ENCODE measurements at places on chromosomes 1 and 21. TPM values are rescaled to one million over a fixed set of nuclear protein-coding genes. Genes with fewer than 3 reads are reported as not detected.
A peak's percentile ranks its signal among the peaks of the same experiment; 100 is the strongest.

- no peak for DNase-seq
Measured at GRCh38 chr1:81021134-81021533, 779.6 kb upstream of the ADGRL2 start.

AMY1B gene
- not detected for total RNA-seq

- peak; percentile 44 for DNase-seq
Measured at GRCh38 chr21:43193651-43194302, 25.0 kb downstream of the CRYAA start.

DNA sequence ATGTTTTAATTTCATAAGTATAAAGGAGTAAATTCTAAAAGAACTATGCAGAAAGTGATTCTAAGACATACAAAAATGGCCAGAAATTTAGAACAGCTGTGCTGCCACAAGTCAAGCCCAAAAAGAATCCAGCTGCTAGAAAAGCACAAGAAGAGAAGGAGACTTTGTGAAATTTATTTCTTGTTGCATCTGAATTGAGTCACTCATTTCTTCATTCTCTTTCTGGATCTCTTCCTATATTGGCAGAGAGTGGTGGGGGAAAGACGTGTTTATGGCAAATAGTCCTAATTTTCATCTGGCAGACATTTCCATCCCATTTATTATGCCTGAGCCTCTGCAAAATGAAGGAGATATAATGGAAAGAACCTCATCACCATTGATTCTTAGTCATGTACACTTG is 139.6 kb upstream of the CTTNBP2NL start:
- no peak for DNase-seq

F13B gene
- not detected for total RNA-seq

DNA sequence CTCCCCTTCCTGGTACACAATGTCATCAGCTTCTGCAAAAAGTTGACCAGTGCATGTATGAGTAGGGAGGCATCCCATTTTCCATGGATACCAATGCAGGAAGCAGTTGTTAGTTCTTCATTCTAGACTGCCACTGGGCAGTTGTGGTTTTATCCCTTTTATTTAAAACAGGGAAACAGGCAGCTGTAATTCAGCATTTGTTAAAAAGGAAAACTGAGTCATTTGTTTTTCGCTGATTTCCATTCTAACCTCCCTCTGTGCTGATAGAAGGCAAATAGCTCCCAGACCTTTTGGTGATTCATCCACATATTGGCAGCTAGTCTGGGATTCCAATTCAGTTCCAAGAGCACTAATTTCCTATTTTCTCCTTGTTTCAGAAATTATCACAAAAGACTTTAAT is 21.1 kb upstream of the ABCA4 start:
- no peak for DNase-seq

DTL gene
- 82.1 TPM for total RNA-seq

CAPN8 gene
- total RNA-seq: not detected

DNA sequence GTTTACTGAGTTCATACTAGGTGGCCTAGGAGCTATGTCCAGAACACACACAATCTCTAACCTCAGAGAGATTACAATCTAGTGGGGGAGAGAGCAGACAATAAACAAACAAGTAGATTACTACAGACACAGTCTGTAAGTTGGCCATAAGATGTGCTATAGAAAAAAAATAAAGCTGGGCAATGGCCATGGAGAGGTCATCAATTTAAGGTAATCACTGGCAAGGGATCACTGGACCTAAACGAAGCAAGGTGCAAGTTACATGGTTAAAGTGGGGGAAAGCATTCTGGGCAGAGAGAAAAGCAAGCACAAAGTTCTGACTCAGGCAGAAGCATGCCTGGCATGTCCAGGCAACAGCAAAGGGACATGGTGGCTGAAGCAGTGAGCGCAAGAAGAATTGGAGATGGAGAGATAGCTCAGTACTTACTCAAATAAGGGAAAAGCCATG is 147.0 kb downstream of the RERE start:
- no peak for DNase-seq

TFF3 gene
- not detected for total RNA-seq

PTPRU gene
- total RNA-seq: 0.89 TPM

- no peak for DNase-seq
Measured at GRCh38 chr1:156899956-156900718, 6.6 kb downstream of the PEAR1 start.

- no peak for DNase-seq
Measured at GRCh38 chr1:76843821-76844464, 23.3 kb upstream of the ST6GALNAC5 start.

GRCh38 chr1:227796359-227796915 is 19.0 kb upstream of the PRSS38 start:
- no peak for DNase-seq
